Kidney capillary endothelial cell (primary cell): ENCODE measurements at places on chromosomes 3 and 15.

- DNase-seq = no peak
Observed at GRCh38 chr3:16303037-16303575, 38.1 kb downstream of the OXNAD1 start.

DNA sequence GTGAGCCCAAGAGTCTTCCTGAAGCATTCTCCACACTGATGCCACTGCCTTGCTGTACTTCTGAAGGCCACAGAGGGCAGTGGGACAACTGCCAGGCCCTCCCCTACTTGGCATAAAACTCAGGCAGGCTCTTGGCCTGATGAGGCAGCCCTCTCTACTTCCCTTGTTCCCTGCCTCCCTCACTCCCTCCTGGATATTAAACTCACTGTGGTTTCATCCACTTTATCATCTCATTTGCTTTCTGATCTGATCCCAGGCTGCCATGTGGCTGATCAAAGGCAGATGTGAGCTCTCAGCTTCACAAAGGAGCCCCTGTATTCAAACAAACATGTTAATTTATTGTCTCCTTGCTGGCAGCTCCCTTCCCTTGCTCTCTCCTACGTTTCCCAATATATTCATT is 533.5 kb downstream of the IGSF11 start:
- DNase-seq = peak; percentile 6

- no peak for DNase-seq
Observed at GRCh38 chr3:2099028-2099671, 484 bp downstream of the CNTN4 start.

DNA sequence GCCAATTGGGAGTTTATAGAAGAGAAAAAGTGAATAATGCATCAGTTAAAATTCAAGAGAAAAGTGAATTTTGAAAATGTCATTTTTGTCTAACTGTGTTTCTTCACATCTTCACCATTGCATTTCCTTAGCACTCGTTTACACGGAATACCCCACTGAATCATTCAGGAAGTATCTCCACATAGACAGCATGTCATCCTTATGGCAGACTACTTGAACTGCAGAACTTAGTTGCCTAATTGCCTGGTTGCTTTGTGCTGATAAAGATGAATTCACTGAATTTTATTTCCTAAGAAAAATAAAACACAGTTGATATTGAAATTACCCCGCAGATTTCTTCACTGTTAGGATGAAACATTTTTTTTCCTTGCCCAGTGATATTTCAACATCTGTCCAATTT is 627.1 kb downstream of the ROBO1 start:
- no peak for DNase-seq

GRCh38 chr3:183529717-183530116 is 25.8 kb downstream of the KLHL6 start:
- no peak for DNase-seq

DNA sequence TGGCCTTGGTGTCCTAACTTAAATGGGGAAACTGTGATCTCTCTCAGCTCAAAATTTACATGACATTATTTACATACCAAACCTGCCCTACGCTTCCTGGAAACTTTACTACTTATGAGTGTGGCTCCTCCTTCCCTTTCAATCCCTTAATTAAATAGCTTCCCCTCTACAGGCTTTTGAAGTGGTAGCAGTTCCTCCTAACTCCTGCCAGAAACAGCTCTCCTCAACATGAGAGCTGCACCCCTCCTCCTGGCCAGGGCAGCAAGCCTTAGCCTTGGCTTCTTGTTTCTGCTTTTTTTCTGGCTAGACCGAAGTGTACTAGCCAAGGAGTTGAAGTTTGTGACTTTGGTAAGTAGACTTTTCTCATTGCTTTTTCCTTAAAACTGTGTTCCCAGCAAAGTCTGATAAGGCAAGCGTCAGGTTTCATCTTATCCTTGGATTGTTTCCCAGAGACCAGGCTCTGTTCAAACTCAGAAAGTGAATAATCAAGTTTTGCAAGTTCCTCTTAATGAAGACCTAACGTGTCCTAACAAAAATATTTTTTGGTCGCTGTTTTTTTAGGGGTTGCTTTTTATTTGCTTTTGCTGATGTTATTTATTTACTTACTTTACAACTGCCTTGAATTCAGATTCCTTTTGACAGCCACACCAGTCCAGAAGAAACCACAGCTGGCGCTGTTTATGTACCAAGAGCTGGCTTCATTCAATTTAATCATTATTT is at the start of gene ACP3:
Gene ACP3 (plus strand): TSS at position 179 of the 720 bp plus-strand sequence. CDS start 50 bp downstream, at position 229.
- no peak for DNase-seq

- DNase-seq = no peak
Observed at GRCh38 chr3:160935413-160936095, 169.6 kb downstream of the B3GALNT1 start.

GRCh38 chr3:112338021-112338726 is 5.2 kb downstream of the CD200 start:
- DNase-seq = no peak

- no peak for DNase-seq
Observed at GRCh38 chr3:79477242-79477641, 290.6 kb downstream of the ROBO1 start.

DNA sequence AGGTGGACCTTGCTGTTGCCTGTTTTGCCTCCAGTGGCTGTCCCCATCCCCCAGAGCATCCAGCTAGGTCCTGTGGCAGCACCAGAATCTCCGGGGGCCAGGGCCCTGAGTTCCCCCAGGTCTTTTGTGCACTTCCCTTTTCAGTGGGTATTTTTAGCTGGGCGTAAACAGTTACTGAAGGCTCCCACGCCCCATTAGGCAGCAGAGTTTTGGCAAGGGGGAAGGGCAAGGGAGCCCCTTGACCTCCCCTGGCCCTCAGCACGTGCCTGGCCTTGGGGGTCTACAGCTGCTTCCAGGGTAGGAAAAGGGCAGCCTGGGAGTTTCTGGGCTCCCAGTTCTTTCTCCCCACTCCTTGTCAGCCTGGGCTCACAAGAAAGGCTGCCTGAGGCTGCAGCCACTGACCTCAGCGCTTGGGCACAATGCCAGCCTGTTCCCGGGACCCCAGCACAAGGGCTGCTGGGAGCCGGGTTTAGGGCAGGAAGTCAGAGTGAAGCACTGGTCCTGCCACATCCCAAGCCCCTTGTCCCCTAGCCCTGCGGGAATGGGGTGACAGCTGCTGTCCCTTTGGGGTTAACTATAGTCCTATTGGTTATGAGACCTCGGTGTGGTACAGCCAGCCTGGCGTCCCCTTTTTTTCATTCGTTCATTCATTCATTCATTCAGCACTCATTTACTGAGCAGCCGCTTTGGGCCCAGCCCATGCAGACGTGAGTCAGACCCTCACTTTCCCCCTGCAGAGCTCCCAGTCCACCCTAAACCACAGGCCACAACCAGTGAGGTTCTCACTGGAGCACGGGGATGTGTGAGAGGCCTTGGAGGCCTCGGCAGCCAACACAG is 8.4 kb downstream of the CSK start:
- DNase-seq = peak; percentile 64

- DNase-seq = no peak
Observed at GRCh38 chr3:52606373-52607085, 70.1 kb downstream of the UQCC5 start.

GRCh38 chr3:65558826-65559225 is 479.9 kb downstream of the MAGI1 start:
- no peak for DNase-seq
